Stimulated activated naive CD8-positive, alpha-beta T cell treated with anti-CD3 and anti-CD28 coated beads, Interleukin-15, amount 100 ng/mL, for 72 hours (primary cell): ENCODE measurements at places on chromosomes 6 and 20.

DNA sequence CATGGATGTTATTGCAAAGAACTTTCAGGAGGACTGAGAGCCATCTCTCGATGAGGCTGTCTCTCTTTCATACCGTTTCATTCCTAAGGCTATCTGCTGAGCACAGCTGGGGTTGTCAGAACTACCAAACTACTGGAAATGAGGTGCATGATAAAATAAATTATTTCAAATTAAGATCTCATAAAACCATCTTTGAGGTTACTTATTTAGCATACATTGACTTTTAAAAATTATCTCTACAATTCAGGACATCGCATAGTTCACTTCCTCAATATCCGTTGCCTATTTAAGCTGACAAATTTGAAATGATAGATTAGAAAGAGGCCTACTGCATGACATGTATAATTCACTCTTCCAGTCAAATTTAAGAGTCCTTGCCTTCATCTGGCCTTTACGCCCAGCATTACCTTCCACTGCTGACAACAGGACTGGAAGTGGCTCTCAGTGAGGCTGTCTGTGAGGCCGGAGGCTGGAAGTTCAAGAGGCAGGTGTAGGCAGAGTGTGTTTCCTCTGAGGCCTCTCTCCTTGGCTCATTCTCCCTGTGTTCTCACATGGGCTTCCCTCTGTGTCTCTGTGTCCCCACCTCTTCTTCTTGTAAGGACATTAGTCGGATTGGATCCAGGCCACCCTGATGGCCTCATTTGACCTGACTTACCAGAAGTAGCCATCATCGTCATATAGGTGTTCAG is 12.8 kb upstream of the DUSP22 start:
- no peak for DNase-seq

DNA sequence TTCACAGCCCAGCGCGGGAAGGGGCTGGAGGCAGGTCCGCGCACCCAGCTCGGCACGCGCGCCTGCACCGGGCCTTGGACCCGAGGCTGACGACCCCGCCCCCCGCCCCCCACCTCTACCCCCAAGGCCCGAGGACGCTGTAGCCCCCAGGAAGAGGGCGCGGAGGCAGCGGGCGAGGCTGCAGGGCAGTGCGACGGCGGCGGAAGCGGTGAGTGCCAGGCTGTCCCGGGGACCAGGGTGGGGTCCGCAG is 1.2 kb downstream of the LIME1 start:
- no peak for DNase-seq

- no peak for DNase-seq
These were observed 10.7 kb downstream of the TULP4 start for GRCh38 chr6:158322724-158323560.

DNA sequence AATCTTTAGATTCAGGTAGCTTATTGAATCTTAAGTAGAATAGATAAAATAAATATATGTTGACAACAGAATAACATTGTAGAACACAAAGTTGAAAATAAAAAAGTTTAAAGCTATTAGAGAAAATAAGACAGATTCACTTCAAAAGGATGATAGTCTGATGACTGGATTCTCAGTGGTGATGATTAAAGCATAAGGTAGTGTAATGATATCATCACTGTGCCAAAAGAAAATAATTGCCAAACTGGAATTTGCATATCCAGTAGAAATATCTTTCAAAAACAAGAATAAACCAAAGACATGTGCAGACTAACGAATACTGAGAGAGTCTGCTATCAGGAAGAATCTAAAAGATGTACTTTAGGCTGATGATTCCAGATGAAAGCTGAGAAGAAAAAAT is 30.2 kb downstream of the ENPP1 start:
- no peak for DNase-seq
